Activated CD8-positive, alpha-beta memory T cell treated with anti-CD3 and anti-CD28 coated beads for 36 hours (primary cell): ENCODE measurements at places on chromosomes 5 and 9. TPM values are rescaled to one million over a fixed set of nuclear protein-coding genes. Genes with fewer than 3 reads are reported as not detected.

ECSCR gene
- 0.55 TPM for total RNA-seq

LCNL1 gene
- total RNA-seq, result not detected

C5orf34 gene
- total RNA-seq, result 7.9 TPM

ADAM19 gene
- total RNA-seq, result 55.0 TPM

ARAP3 gene
- total RNA-seq, result 6.5 TPM

ZNF189 gene
- 8.6 TPM for total RNA-seq

SGCD gene
- 0.08 TPM for total RNA-seq

SV2C gene
- not detected for total RNA-seq

PCDHGA9 gene
- total RNA-seq, result not detected

C7 gene
- total RNA-seq, result not detected

DOK3 gene
- 9.8 TPM for total RNA-seq

TAF11L10 gene
- total RNA-seq, result not detected

PRRC2B gene
- 134 TPM for total RNA-seq

OGN gene
- total RNA-seq, result not detected

FOXD4L4 gene
- total RNA-seq, result 0.11 TPM

C6 gene
- total RNA-seq, result not detected

TNFSF8 gene
- total RNA-seq, result 43.5 TPM

C9orf50 gene
- total RNA-seq, result not detected

IFNA10 gene
- total RNA-seq, result not detected

TMC1 gene
- total RNA-seq, result not detected

COL5A1 gene
- not detected for total RNA-seq

PROB1 gene
- 8.9 TPM for total RNA-seq

TYRP1 gene
- not detected for total RNA-seq

PPIC gene
- not detected for total RNA-seq

RBM18 gene
- total RNA-seq, result 34.1 TPM

FAM221B gene
- total RNA-seq, result not detected

SPARC gene
- total RNA-seq, result 0.15 TPM

RASGEF1C gene
- not detected for total RNA-seq

DDX4 gene
- total RNA-seq, result not detected

C5 gene
- total RNA-seq, result 1.2 TPM

MARVELD2 gene
- 0.25 TPM for total RNA-seq

ISL1 gene
- total RNA-seq, result not detected

SLC28A3 gene
- 0.38 TPM for total RNA-seq

PDE6A gene
- not detected for total RNA-seq

TMEM252 gene
- not detected for total RNA-seq

CAVIN4 gene
- 0.21 TPM for total RNA-seq

SPINK6 gene
- not detected for total RNA-seq

PCDHB13 gene
- not detected for total RNA-seq

ENHO gene
- total RNA-seq, result 0.61 TPM

CHMP5 gene
- total RNA-seq, result 51.7 TPM

CRB2 gene
- not detected for total RNA-seq

KIAA0825 gene
- 1.3 TPM for total RNA-seq

CBY3 gene
- 0.96 TPM for total RNA-seq

PLPP1 gene
- total RNA-seq, result 18.3 TPM

ARHGEF28 gene
- not detected for total RNA-seq

SLC22A4 gene
- total RNA-seq, result 2.2 TPM

CD274 gene
- total RNA-seq, result 19.3 TPM

PCDHB14 gene
- not detected for total RNA-seq

ST8SIA4 gene
- 46.0 TPM for total RNA-seq

FOXD4L6 gene
- total RNA-seq, result not detected

TAF11L5 gene
- not detected for total RNA-seq

SLCO4C1 gene
- total RNA-seq, result 0.11 TPM

CDC20B gene
- total RNA-seq, result 0.21 TPM

PCDHA1 gene
- not detected for total RNA-seq

DEPDC1B gene
- 16.2 TPM for total RNA-seq

PKD2L2 gene
- total RNA-seq, result not detected

LCN9 gene
- not detected for total RNA-seq

PALM2AKAP2 gene
- not detected for total RNA-seq
